Heart left ventricle (tissue), 16 donors: ENCODE measurements at places on chromosomes 4 and X.

DNA sequence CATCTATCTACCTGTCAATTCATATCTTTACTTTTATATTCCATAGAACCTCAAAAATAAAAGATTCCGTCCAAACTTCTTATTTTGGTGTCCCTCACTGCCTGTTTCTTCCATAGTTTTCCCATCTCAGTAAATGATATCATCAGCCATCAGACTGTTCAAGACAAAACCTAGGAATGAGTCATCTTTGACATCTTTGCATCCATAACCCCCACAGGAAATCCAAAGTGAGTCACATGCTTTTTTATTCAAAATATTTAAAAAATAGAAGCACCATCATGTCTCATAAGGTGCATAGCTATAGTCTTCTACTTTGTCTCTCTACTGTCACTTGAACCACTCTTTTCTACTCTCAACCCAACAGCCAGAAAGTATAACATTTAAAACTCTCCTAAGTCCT lies 29.9 kb upstream of the CXXC4 start:
- DNase-seq = no peak
- H3K4me1 ChIP-seq = no peaks in the 10 kb centered on the region
- no peaks in the 10 kb centered on the region for H3K27me3 ChIP-seq
- H3K27ac ChIP-seq = no peak overlapping the region
- H3K4me3 ChIP-seq = no peak overlapping the region
- H3K36me3 ChIP-seq = no peaks in the 10 kb centered on the region

GRCh38 chr4:6622744-6623143 lies 17.7 kb upstream of the MRFAP1 start:
- no peak overlapping the region for H3K27ac ChIP-seq
- no peaks in the 10 kb centered on the region for H3K36me3 ChIP-seq
- no peaks in the 10 kb centered on the region for H3K27me3 ChIP-seq
- DNase-seq = no peak
- H3K4me1 ChIP-seq = no peaks in the 10 kb centered on the region
- H3K4me3 ChIP-seq = no peak overlapping the region

DNA sequence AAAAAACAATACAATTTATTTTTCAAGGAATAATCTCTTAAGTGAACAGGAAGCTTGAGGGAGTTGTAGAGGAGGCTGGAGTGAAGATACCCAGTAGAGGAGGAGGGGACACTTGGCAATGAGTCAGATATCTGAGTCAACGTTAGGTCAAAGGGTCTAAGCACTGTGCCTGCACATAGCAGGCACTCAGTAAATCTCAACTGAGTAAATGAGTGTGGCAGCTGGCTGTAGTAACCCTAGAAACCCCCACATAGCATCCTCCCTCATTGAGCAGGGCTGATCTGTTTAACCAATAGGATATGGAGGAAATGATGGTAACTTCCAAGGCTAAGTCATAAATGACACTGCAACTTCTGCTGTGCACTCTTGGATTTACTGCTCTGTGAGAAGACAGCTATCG lies 186.0 kb upstream of the FAM241A start:
- H3K27me3 ChIP-seq = no peaks in the 10 kb centered on the region
- no peak overlapping the region for H3K27ac ChIP-seq
- no peak overlapping the region for H3K4me3 ChIP-seq
- H3K4me1 ChIP-seq = no peaks in the 10 kb centered on the region
- no peak for DNase-seq
- H3K36me3 ChIP-seq = no peaks in the 10 kb centered on the region

DNA sequence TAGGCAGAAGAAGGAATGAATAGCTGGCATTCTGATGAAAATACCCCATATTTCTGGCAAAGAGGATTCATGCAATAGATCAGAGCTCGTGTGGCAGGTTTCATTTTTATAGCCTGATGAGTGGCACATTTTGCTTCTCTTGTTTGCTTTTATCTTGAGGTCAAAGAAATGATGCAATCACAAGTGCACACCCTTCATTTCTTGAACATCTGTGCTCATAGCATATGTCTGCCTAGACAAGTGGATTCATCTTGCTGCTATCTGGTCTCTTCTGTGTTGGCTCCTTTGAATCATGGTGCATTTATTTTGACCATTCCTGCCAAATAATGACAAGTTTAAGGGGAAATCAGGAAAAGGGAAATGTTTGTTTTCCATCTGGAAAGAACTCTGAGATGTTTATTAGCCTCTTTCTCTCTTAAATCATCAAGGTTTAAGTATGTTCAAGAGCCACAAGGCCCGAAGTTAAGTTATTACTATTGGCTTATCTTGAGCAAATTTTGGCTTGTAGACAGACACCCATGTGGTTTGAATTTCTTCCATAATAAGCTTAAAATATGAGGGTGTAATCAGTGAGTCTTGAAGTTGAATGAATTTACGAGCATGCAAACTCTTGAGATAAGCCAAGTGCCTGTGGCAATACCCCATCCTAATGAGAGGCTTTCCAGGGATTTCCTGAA lies 59.3 kb upstream of the HS3ST1 start:
- H3K36me3 ChIP-seq = no peaks in the 10 kb centered on the region
- H3K4me3 ChIP-seq = no peak overlapping the region
- no peaks in the 10 kb centered on the region for H3K4me1 ChIP-seq
- no peak overlapping the region for H3K27ac ChIP-seq

GRCh38 chr4:47827343-47828047 lies 10.4 kb downstream of the CORIN start:
- no peak overlapping the region for H3K4me3 ChIP-seq
- no peaks in the 10 kb centered on the region for H3K27me3 ChIP-seq
- H3K27ac ChIP-seq = no peak overlapping the region
- no peaks in the 10 kb centered on the region for H3K36me3 ChIP-seq
- DNase-seq = no peak
- H3K4me1 ChIP-seq = no peaks in the 10 kb centered on the region

GRCh38 chrX:104041003-104041402 lies 1.2 kb downstream of the H2BW2 start:
- DNase-seq = no peak
- H3K4me1 ChIP-seq = no peaks in the 10 kb centered on the region
- H3K27ac ChIP-seq = no peak overlapping the region
- no peaks in the 10 kb centered on the region for H3K27me3 ChIP-seq
- no peak overlapping the region for H3K4me3 ChIP-seq

- H3K36me3 ChIP-seq = no peaks in the 10 kb centered on the region
- DNase-seq = no peak
- H3K4me1 ChIP-seq = no peaks in the 10 kb centered on the region
Measured at GRCh38 chr4:161555689-161556660, 607.8 kb downstream of the FSTL5 start.

- H3K36me3 ChIP-seq = no peaks in the 10 kb centered on the region
- H3K4me3 ChIP-seq = no peak overlapping the region
- no peak overlapping the region for H3K27ac ChIP-seq
- H3K4me1 ChIP-seq = no peaks in the 10 kb centered on the region
- no peaks in the 10 kb centered on the region for H3K27me3 ChIP-seq
- no peak for DNase-seq
Measured at GRCh38 chr4:19832411-19832810, 419.3 kb upstream of the SLIT2 start.

GRCh38 chr4:180665481-180665880 lies 1577.7 kb upstream of the TENM3 start:
- H3K27ac ChIP-seq = no peak overlapping the region
- no peaks in the 10 kb centered on the region for H3K27me3 ChIP-seq
- DNase-seq = no peak
